OCI-LY7 (cell line): ENCODE measurements at places on chromosomes 4 and X. TPM values are rescaled to one million over a fixed set of nuclear protein-coding genes. Genes with fewer than 3 reads are reported as not detected.

ABCD1 gene
- 8.8 TPM in 2 replicates for total RNA-seq

DNA sequence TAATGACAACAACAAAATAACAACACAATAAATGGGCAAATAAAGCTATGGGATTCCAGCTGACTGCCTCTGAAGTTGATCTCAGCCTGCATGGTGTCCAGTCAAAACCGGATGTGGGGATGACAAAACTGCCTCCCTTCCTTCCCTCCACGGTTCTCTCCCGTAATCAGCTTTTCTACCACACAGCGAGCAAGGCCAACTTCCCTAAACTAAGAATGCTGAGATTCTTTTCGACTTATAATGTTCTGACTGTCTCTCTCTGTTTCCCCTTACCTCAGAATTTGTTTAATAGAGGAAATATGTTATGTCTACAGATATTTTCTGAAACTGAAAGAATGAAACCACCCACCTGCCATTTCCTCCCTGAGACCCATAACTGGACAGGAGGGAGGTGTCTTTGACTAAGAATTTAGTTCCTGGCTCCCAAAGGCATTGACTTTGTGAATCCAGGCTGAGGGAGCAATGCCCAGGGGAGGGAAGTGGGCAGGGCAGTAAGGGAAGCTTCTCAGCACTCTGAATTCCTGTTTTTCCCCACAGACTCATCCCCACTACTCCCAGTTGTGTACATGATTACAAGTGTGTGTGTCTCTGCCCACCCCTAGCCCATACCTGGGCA is 1.0 kb upstream of the TLR1 start:
- DNase-seq: peak; percentile 85

VAMP7 gene
- 32.0 and 37.0 TPM in 2 replicates for total RNA-seq

DNA sequence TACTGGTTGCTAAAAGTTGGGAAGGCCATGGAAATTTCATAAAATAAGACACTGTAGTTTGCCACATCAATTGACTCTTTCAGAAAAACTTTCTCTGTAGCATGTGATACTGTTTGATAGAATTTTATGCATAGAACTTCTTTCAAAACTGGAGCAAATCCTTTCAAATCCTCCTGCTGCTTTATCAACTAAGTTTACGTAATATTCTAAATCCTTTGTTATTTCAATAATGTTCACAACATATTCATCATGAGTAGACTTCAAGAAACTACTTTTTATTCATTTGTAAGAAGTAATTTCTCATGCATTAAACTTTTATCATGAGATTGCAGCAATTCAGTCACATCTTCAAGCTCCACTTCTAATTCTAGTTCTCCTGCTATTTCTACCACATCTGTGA is 199.3 kb downstream of the PCDH18 start:
- DNase-seq: no peak

PDE5A gene
- total RNA-seq: 1.1 and 1.4 TPM in 2 replicates
